ENCODE measurements at places on chromosomes 3 and 15.

GRCh38 chr15:77479015-77479414, 58.3 kb downstream of the HMG20A start:
- DNase-seq: no peak

DNA sequence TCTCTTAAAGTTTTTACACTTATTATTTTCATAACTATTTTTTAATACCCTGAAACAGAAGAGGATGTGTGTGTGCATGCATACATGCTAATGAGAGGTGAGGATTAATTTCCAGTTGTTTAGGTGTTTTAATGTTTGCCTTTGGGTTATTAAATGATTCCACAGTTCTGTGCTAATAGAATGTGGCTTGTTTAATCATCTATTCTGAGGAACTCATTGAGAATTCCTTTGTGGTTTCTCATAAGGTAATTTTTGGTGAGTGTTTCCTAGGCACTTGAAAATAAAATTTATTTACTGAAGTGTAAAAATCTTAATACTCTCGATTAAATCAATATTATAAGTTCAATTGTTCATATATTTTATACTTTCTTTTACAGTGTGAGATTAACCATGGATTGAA, 38.0 kb downstream of the STAC start:
- no peak for DNase-seq

GRCh38 chr3:21043139-21043538, 707.9 kb downstream of the ZNF385D start:
- DNase-seq: no peak

DNA sequence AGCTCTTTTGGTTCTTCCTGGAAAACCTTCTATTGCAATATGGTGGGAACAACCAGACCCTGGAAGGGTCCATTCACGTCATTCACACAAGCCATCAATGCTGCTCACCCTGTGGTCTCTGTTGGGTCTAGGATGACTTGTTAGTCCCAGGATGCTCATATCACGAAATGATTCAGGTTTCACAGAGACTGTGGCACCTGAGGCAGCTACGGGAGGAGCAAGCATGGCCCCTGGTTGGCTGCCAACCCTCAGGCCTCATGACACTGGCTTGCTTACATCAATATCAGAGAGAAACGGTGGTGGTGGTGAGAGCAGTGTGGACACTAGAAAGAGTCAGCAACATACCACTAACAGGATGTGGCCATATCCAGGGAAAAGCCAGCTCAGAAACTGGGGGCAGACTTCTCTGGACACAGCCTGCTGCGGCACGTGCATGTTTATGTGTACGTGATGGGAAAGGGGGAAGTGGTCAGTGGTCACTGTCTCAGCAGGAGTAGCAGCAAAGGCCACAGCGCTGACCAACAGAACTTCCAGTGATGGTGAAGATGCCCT, 208.9 kb upstream of the ST8SIA2 start:
- no peak for DNase-seq

DNA sequence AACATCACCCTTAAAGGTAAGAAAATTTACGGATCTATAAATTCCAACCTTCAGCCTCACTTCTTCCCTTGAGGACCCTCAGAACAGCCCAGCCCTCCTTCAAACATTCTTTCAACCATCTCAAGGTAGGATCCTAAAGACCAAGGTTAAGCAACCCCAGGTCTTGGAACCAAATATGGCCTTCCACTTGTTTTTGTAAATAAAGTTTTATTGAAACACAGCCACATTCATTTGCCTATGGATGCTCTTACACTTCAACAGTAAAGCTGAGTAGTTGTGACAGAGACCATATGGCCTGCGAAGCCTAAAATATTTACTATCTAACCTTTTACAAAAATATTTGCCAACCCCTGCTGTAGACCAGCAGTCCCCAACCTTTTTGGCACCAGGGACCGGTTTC, 70.4 kb upstream of the NTRK3 start:
- no peak for DNase-seq

DNA sequence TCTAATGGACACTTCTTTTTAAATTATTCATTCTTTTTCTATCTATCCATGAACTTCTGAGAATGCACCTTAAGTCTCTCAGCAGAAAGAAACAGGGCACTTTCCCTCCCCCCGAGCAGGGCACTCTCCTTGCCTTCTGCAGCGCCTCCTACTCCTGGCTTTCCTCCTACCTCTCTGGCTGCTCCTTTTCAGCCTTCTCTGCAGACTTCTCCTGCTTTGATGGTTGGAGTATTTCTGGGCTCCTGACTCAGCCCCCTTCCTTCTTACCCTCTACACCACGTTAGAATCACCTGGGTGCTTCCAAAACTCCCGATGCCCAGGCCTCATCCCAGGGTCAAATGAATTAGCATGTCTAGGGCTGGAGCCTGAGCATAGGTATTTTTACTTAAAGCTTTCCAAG, 3.4 kb downstream of the SCN5A start:
- no peak for DNase-seq

- no peak for DNase-seq
These were observed 3.9 kb downstream of the HHLA2 start for GRCh38 chr3:108300103-108300849.

- no peak for DNase-seq
These were observed 123.0 kb upstream of the STAC start for GRCh38 chr3:36257158-36257852.

GRCh38 chr15:67902579-67903009, 62.7 kb upstream of the RNU6-1 start:
- DNase-seq: no peak

DNA sequence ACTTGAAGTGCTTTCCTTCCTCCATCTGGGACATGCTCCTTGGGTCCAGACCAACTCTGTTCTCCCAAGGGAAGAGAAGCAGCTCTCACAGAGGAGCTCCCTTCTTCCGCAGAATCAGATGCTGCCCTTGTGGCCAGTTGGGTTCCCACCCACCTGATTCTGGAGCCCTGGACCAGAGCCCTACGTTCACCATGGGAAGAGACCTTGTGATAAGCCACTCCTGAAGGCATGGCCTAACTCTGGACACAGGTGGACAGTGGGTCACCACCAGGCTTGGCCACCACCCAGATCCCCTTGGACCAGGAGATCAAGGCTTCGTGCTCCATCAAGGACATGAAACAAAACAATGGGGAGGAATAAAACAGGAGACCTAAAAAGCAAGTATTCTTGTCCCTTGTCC, 172.2 kb downstream of the RPLP1 start:
- DNase-seq: no peak

All from non-pigmented ciliary epithelial cell (primary cell).